ENCODE measurements at places on chromosomes 3 and 15.

GRCh38 chr3:143163562-143164100, 44.1 kb downstream of the CHST2 start:
- DNase-seq, result no peak

DNA sequence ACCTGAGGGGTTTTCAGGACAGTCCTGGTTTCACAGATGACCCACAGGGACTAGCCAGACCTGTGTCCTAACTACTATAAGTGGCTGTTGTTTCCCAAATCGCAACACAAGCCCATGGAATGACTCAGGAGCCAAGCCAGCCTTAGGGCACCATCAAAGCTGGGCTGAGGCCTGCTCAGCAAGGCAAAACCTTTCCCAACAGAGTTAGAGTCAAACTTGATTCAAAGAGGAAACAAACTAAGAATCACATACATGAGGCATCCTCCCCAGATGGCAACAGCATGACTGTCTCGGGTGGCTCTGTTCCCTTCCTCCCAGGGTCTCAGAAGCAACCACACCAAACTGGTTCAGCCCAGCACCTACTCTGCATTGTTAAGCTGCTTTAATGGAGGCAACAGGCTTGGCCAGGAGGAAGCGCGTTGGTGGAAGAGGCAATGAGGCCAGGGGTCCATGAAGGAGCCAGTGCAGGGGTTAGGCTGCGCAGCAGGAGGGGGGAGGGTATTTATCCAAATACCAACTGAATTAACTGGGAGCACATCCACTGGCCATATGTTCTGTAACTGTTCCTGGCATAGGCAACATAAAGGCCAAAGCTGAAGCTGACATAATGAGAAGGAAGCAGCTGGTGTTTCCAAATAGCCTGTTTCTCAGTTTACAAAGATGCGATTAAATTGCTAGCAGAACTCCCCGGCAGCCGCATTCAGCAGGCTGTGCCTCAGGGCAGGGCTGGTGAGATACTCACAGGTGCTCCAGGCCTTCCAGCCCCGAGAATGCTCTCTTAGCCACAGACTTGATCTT, 102.4 kb downstream of the LRIG1 start:
- DNase-seq, result no peak

DNA sequence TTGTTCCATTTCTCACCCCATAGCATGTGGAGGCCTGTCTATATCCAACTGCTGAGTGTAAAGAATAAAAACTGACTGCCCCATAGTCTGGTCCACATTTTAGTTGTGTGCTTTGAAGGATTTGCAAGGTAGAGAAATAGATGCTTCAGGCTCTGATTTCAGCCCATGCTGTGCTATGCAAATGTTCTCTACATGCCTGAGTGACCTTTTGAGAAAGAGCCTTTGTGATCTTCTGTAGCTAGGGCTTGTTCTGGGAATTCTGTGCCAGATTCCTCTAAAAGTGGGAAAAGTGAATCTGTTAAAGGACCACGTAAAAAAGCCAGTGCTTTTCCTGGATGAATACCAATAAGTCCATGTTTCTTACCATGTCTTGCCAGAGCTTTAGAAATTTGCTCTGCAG, 5.2 kb downstream of the KCTD6 start:
- DNase-seq, result no peak

GRCh38 chr15:71698030-71698429, 112.3 kb upstream of the NR2E3 start:
- no peak for DNase-seq

- DNase-seq, result no peak
Observed at GRCh38 chr15:77456746-77457145, 36.1 kb downstream of the HMG20A start.

- no peak for DNase-seq
Observed at GRCh38 chr3:42680806-42681205, 4.5 kb upstream of the KLHL40 start.

- no peak for DNase-seq
Observed at GRCh38 chr3:44516230-44516629, 38.8 kb upstream of the ZNF445 start.

GRCh38 chr15:81865850-81866537, 179.8 kb downstream of the MEX3B start:
- no peak for DNase-seq

DNA sequence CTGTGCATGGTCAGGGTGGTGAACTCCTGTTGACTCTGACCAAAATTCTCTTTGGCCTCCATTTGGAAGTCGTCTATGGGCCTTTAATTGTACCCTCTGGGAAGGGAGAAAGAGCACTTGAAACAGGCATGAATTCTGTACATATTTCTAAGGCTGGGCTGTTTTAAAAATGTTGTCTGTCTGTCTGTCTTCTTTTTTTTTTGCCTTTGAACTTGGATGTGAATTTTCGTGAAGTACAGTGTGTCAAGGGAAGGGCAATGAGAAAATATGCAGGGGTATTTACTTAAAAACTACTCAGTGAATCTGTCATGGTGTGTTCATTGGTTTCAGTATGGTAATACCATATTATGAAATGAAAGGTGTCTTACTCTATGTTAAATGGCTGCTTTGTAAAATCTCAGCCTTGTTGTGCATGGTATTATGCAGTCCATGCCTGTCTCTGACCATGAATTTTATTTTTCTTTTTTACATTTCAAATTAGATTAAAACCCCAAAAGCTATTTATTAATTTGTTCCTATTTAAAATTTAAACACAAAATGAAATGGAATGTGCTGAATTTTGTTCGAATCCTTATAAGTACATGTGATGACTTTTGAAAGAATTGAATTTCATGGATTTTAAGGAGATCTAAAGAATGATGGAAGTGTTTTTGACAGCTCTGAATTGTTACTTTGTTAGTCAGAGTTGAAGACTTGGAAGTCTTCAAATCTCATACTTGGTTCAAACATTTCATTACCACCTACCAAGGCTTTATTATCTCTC, 51.1 kb downstream of the RARB start:
- DNase-seq, result no peak

GRCh38 chr15:56251315-56252095, 7.8 kb upstream of the RFX7 start:
- no peak for DNase-seq

GRCh38 chr15:33442449-33442848, 131.7 kb downstream of the RYR3 start:
- DNase-seq, result no peak
